ENCODE measurements at places on chromosomes 6 and 20. TPM values are rescaled to one million over a fixed set of nuclear protein-coding genes. Genes with fewer than 3 reads are reported as not detected.

The SMLR1 gene
- not detected for total RNA-seq

DNA sequence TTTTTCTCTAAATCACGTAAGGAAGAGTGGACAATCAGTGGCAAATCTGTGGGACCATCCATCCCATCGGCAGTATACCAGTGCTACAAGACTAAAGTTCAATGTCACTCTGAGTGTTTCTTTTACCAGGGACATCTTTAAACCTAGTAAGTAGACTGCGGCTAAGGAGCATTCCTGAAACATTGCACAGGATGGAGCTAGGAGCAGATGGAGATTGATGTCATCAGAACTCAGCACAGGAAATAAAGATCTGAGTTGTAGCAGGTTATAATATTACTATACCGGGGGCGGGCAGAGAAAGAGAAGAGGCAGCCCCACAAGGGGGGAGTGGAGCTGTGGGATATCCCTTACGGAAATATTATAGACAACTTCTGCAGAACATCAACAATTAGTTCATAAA, 162.1 kb downstream of the MTFR2 start:
- DNase-seq = no peak

GRCh38 chr6:159037756-159038290, 7.0 kb downstream of the TAGAP start:
- DNase-seq = no peak

GRCh38 chr6:492178-492577, 100.6 kb downstream of the IRF4 start:
- no peak for DNase-seq

The MYH7B gene
- total RNA-seq = 0.69 TPM

DNA sequence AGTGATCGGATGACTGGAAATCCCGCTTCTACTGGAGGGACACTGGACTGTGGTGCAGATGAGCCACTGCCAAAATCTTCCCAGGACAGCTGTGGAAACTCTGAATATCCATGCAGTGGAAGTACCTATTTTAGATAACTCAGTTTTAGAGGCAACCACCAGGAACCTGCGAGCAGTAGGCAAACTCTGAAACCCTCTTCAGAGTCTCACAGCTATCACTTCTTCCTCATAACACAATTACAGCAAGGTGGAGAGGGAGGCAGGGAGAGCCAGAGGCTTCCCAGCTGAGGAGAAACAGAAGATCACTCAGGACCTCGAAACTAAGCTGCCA, 322.8 kb upstream of the NT5E start:
- no peak for DNase-seq

DNA sequence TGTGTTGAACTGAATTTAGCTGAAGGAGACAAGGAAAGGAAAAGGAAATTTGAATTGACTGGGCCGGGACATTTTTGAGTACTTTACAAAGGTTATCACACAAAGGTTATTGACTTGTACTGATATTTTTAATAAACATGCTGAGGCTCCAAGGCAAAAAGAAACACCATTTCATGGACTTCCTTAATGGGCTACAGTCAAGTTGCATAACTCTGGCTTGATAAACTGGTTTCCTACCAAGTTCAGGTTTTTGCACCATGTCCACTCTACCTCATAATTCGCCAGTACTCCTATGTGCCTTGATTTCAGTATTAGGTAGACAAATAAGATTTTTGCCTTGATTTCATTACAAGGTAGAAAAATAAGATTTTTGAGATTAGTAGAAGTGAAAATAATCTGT, 65.8 kb upstream of the FUT9 start:
- no peak for DNase-seq

The BFSP1 gene
- 2.5 TPM for total RNA-seq

DNA sequence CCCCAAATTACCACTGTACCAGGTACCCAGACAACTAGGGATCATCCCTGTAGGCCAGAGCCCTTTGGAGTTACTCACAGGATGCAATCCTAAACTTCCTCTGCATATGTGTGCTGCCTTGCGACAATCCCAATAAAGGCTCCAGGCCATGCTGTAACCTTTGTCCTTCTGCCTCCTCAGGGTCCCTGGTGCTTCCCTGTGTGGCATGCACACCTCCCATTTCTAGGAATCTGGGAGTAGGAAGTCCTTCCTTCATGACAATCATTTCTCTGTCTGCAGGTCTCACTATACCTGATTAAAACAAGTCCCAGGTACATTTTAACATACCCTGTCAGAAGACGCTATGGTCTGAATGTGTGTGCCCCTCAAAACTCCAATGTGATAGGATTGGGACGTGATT, 37.0 kb upstream of the MCUR1 start:
- peak; percentile 33 for DNase-seq

The NMBR gene
- total RNA-seq = not detected

The MED23 gene
- 13.8 TPM for total RNA-seq

DNA sequence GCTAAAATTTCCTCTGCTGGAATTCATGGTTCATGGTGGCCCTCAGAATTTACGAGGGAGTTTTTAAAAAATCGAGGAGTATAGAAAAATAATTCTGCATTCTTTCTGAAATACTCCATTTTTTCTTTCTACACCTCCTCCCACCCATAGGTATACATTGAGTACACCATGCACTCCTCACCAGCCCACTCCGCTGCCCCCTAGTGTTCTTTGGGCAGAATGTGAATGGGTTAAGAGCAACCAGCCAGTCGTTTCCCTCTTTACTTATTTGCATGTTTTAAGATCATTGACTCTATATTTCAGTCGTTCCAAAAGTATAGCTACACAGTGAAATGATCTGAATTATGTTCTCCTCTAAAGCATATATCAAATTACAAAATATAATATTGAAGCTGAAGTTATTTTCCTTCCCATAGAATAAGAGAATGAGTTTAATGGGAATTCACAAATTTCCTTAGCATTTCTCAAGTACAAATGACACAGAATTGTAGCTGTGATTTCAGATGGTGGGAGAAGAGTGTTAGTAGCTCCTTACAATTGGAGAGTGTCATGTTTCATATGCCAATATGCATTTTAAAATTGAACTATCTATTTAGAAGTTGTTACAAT, 977.7 kb upstream of the SLC35B3 start:
- DNase-seq = no peak

DNA sequence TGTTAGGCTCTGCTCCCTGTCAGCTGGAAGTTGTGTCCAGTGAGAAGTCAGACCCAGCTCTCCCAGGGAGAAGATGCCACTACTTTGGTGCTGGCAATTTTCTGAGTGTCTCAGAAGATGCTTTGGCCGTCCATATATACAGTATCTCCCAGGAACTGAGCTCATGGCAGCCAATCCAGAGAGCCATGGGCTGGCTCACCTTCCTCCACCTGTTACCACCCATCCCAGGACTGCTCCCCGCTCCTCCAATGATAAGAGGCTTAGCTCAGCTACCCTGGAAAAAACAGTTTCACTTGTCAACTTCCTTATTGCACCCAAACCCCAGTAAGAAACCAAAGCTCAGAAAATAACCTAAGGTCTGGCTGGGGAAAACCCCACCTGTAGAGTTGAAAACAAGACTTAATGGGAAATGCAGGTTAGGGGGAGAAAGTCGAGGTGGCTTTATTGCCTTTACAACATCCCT, at the start of gene BNIP5:
Gene BNIP5 (minus strand): TSS at position 110 of the 463 bp plus-strand sequence. CDS start 6,198 bp downstream, outside the sequence.
- no peak for DNase-seq

DNA sequence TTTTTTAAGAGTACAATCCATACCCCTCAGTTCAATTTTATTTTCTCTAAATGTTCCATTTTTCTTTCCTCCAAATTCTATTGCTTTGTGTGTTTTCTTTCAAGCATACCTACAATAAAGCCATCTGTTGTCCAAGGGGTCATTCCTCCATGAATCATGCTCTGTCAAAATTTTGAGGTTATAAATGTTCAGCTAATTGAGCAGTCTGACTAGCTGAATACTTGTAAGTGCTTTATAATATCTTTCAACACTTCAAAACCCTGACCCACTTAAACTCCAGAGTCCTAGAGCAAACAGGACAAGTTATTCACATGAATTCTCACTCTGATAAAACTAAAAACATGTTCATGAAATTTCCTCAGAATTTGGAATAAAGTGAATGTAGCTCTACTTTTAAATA, 33.4 kb upstream of the EYA4 start:
- no peak for DNase-seq

The ATRN gene
- total RNA-seq = 17.4 TPM

GRCh38 chr20:51034988-51035656, 12.2 kb upstream of the KCNG1 start:
- DNase-seq = no peak

The SLC44A4 gene
- 2.5 TPM for total RNA-seq

DNA sequence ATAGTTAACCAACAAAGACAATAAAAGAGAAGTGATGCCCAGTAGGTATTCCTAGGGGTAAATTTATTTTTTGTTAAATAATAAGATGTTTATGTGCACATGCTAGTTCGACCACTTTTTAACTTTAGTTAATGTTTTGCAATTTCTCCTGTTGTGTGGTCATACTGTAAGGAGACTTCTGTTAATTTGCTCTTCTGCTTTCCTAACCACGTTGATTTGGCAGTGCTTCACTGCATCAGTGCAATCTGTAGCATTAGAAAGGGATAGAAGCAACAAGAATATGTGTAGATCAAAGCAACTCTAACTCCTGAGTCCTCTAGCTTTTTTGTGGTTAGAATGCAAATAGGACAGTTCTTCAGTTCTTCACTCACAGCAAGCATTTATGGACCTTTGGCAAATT, 13.9 kb downstream of the MYB start:
- DNase-seq = no peak

The RGS17 gene
- total RNA-seq = 12.2 TPM

DNA sequence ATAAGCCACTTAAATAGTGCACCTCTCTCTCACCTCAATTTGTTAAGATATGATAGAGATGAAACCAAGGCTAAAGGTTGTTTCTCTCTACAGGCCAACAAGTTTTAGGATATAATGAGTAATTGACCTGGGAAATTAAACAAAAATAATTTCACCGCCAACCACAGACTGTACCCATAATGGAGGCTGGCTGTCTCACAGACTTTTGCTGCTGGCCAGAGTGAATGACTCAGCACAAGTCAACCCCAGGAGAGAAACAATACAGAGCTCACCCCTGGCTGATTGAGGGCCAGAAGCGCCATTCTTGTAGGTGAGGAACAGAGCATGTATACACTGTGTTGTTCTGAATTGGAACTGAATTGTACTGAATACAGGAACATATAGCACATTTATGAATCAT, 99.9 kb downstream of the CAP2 start:
- DNase-seq = no peak

- DNase-seq = no peak
These were observed 240.3 kb downstream of the ADGRB3 start for GRCh38 chr6:68875403-68875802.

DNA sequence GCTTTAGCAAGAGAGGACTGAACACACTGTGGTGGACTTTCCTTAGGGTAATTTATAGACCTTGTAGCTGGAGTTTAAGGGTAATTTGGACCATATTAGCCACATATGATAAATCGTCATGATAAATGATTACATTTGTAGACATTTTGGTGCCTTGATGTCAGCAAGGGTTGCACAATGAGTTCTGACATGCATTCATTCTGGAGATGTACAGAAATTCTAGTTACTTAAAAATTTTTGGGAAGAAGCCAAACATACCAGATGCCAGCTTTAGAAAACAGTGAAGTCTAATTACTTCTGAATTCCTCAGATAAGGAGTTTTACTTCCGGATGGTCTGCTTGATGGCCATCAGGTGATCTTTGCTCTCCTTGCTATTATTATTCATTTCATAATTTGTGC, 653.1 kb downstream of the TBC1D32 start:
- no peak for DNase-seq

DNA sequence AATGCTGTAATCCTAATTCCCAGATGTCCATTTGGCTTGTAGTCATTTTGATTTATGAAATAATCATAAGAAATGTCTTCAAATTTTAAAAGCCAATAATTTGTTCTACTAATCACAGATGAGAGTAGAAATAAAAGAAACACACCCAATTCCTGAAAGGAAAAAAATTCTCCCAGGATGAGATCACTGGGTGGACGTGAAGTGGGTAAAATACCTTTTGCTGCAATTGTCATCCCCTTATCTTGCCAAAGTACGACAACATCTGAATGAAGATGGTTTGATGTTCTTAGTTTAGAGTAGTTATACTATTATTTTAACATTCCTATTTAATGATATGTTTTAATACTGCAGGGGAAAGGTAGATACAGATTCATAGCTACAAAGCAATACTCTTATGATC, 33.7 kb downstream of the MTHFD1L start:
- no peak for DNase-seq

The RAET1L gene
- not detected for total RNA-seq

- no peak for DNase-seq
These were observed 275.0 kb downstream of the KHDC1L start for GRCh38 chr6:72950114-72950860.

- no peak for DNase-seq
These were observed 8.8 kb upstream of the OSTM1 start for GRCh38 chr6:108083349-108083748.

DNA sequence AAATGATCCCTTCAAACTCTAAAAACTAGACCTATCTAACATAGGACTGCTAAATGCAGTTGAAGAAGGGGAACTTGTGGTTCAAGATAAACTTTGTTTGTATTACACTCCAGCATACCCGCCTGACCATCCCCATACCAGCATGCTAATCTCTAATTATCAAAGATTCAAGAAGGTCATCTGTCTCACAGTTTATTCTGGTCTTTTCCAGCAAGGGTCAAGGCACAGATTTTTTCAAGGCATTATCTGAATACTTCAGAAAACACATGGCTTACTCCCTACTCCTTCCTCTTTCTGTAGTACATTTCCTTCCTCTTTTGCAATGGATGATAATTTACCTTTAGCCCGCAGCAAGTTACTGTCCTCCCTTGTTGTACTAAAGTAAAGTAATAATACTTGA, 174.1 kb downstream of the PKHD1 start:
- no peak for DNase-seq

DNA sequence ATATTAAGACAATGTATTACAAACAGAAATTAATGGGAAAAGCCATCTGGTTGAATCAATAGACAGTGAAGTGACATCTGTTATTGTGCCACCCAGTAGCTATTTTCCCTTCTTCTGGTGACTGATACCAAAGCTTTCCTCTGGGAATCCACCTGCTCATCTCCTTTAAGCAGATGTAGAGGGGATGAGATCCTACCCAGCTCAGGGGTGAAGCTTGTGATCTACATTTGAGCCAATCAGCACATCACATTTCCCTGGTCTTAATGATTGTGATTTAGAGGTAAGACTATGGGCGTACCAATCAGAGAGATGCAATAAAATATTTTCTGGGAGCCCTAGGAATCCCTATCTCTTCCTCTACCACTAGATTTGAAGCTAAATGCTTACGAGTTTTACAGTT, 782.9 kb downstream of the PTPRT start:
- no peak for DNase-seq

DNA sequence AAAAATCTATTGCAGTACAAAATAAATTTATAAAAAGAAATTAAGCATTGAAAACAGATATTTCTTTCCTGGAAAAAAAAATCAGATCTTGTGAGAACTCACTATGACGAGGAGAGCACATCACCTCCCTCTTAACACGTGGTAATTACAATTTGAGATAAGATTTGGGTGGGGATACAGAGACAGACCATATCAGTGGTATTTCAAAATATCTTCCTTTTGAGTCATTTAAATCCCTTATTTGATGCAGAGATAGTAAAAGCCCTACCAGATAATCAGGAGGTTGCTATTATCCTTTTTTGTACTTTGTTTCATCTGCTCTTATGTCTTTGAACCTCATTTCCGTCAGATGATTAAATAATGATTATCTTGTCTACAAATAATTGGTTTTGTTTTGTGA, 800.4 kb downstream of the KIF16B start:
- DNase-seq = no peak

GRCh38 chr6:120108061-120108795, 758.7 kb upstream of the MAN1A1 start:
- no peak for DNase-seq

The KIF25 gene
- 2.0 TPM for total RNA-seq

GRCh38 chr20:1477896-1478490, 11.3 kb upstream of the NSFL1C start:
- DNase-seq = no peak

The RFX6 gene
- not detected for total RNA-seq

Data from H1 (cell line).